Substantia nigra (tissue), 51 donors: ENCODE measurements at places on chromosomes 2 and 18.

DNA sequence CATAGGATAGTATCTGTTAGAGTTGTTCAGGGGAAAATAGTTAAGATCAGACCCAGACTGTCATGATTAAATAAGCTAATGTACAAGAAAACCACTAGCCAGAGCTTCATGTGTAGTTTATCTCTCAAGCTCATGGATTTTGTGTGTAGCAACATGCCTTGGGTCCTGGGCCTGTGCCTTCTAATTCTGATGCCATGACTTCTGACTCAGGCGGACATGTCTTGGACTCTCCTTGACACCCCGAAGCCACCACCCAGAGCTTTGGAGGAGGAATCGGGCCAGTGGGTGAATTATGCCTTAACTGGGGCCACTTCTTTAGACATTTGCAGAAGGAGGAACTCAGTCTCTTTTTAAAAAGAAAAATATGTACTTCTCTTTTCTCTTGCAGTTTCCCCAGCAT, 68.7 kb downstream of the NPAS2 start:
- no peak for DNase-seq

- no peak for DNase-seq
Measured at GRCh38 chr2:113133704-113134598, 6.6 kb downstream of the IL1RN start.

GRCh38 chr2:160898581-160899307, 261.5 kb upstream of the TANK start:
- no peak for DNase-seq

GRCh38 chr18:3402982-3403451, 47.0 kb upstream of the TGIF1 start:
- DNase-seq = no peak

DNA sequence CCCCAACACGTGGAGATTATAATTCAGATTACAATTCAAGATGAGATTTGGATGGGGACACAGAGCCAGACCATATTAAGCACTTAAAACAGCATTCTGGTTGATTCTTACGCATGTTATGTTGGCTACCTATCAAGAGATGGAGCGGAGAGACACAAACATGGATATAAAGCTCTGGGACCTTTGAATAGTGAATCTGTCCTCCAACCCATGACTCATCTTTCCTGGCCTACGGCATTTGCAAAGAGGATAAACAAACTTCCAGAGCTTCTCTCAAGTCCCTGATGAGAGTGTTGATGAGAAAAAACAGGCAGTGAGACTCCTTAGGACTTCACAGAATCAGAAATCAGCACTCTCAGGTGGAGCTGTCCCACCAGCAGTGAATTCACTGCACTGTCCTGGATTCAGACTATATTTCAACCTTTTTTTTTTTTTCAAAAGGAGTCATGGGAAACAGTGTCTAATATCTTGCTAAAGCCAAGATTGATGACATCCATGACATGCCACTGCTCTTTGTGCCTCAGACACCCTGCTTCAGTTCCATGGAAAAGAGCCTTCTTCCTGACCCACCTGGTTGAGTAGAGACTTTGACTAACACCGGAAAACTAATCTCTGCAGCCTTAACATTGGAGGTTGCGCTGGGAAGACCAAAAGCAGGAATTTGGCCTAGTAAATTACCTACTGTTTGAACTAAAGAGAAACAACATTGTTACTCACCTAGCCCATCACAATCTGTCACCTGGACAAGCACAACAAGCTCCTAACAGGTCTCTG, 62.1 kb upstream of the NPAS2 start:
- no peak for DNase-seq

DNA sequence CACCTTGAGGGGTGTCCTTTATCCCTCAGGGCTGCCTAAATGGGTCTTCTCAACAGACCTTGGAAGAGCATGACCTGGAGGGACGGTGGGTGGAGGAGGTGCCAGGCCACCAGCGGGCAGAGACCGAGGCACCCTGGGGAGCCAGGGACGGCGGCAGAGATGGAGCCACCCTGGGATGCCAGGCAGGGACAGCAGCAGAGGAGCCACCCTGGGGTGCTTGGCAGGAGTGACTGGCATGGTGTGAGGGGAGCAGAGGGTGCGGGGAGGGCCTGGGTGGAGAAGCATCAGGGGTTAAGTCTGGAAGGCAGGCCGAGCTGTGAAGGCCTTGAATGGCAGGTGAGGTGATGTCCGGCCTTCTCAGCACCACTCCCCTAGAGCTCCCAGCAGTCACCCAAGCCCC, 56.1 kb downstream of the CIB4 start:
- no peak for DNase-seq

- DNase-seq = no peak
Measured at GRCh38 chr2:29104688-29105087, 10.5 kb upstream of the CLIP4 start.

DNA sequence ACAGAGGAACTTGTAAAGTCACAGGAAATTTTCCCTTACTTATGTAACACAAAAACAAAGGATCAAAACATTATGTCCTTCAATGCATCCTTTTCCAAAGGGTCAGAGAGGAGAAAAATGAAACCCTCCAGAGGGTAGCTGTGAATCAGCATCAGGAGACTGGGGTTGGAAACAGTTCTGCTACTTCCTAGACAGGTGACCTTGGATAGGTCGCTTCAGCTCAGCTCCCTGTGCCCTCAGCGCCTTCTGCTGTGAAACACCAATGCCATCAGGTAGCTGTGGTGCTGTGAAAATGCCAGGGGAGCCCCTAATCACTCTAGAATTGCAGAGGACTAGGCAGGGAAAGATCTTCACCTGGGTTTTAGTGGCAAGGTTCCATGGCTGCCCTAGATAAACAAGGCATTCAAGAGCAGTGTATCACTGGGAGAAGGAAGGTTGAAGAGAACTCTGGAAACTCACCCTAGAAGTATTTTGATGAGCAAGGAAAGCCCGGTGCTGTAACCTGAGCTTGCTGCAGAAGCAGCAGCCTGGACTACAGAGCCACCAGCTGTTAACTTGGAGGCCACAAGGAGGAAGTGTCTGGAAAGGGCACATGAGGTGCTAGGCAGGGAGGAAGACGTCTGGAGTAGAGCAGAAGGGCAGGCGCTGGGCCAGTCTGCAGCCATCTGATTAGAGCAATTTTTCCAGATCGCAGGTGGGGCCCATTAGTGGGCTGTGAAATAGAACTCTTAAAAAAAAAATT, 100.7 kb upstream of the MCFD2 start:
- no peak for DNase-seq

- no peak for DNase-seq
Measured at GRCh38 chr2:44944102-44944951, 2.8 kb downstream of the SIX3 start.
